ENCODE measurements at places on chromosomes 2 and 18.

- DNase-seq, result no peak
- peaks cover 9% of the 10 kb centered on the region for H3K4me1 ChIP-seq
- no peaks in the 10 kb centered on the region for H3K27me3 ChIP-seq
- H3K4me3 ChIP-seq, result no peak overlapping the region
- H3K36me3 ChIP-seq, result no peaks in the 10 kb centered on the region
Measured at GRCh38 chr2:57698935-57699449, 347.6 kb upstream of the VRK2 start.

DNA sequence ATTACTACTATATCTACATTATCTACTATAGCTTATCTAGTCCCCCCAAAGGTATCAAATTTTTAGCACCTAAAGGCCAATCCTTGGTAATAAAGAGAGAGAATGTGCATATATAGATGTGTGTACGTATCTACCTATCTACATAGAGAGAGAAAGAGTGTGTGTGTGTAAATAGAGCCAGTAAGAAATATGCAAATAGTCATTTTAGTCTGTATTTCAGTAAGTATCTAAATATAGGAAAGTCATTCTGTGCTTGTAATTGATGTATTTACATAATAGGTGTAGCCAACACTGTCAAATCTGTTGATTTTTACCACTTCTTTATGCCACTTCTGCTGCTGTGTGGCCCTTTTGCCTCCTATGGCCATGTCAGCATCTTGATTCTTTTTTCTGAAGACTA lies 284.5 kb upstream of the TFPI start:
- H3K36me3 ChIP-seq, result no peaks in the 10 kb centered on the region
- no peak overlapping the region for H3K4me3 ChIP-seq
- DNase-seq, result no peak
- H3K4me1 ChIP-seq, result no peaks in the 10 kb centered on the region
- H3K27ac ChIP-seq, result no peak overlapping the region
- no peaks in the 10 kb centered on the region for H3K27me3 ChIP-seq

DNA sequence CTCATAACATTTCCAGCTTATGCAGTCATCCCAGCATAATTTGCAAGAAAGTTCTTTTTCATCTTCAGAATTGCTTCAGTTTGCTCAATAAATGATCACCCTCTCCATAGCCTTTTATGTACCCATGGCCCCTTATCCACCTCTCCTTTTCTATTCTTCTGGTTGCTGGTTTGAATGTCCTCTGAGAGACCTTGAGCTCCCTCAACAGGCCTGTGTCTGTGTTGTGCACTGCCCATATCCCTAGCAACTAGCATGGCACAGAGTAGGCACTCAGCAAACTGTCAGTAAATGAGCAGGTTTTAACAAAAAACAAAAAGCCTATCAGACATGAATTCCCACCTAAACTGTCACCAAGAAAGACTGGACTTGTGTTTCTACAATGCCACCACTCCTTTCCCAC lies 160.5 kb downstream of the AKAIN1 start:
- no peaks in the 10 kb centered on the region for H3K36me3 ChIP-seq
- H3K4me3 ChIP-seq, result no peak overlapping the region
- no peaks in the 10 kb centered on the region for H3K4me1 ChIP-seq

GRCh38 chr18:58991167-58991798 lies 126.6 kb downstream of the ZNF532 start:
- no peaks in the 10 kb centered on the region for H3K36me3 ChIP-seq
- no peaks in the 10 kb centered on the region for H3K27me3 ChIP-seq
- peaks cover 39% of the 10 kb centered on the region for H3K4me1 ChIP-seq
- peak overlapping the region; percentile 18 for H3K4me3 ChIP-seq

DNA sequence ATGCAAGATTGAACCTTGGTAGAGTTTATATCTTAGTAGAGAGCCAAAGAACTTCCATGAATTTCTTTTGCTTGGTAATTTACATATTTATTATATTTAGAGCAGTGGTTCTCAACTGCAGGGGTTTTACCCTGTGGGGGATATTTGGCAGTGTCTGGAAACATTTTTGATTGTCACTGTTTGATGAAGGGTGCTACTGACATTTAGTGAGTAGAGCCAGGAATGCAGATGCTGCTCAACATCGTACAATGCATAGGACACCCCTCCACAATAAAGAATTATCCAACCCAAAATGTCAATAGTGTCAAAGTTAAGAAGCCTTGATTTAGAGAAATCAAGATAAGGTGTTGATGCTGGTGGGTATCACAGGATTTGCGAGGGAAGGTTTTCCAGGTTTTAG lies 14.7 kb downstream of the AGFG1 start:
- H3K36me3 ChIP-seq, result no peaks in the 10 kb centered on the region
- H3K27me3 ChIP-seq, result no peaks in the 10 kb centered on the region
- no peaks in the 10 kb centered on the region for H3K4me1 ChIP-seq
- no peak overlapping the region for H3K27ac ChIP-seq
- DNase-seq, result no peak

DNA sequence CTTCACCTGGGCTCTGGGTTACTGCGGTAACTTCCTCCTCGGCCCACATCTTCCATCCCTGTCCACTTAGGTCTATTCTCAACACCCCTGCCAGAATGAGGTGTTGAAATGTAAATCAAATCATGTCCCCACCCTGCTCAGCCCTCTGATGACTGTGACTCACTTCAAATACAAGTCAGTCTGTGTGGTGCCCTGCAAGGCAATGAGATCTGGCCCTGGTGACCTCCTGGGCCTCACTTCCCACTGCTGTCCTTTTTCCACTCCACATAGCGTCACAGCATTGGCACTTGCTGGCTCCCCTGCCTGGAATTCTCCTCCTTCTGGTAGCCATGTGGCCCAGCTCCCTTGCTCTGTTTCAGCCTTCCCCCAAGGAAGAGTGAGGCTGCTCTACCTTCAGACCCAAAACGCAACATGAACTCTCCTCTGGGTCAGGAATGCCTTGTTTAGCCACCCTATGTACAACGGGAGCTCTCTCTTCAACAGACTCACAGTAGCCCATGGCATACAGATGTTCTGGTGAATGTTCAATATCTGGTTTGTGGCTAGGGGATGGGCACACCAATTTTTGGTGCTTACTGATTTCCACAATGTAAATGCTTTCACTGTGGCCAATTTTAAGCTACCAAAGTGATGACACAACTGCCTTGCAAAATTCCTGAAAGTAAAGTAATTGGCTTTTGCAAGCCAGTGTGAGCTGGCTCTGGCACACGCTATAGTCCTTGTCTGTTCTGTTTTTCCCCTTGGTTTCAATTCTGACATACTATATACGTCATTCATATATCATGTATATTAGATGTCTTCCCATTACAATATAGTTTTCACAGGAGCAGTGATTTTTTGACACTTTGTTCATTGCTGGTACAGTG lies 550.3 kb upstream of the HS6ST1 start:
- H3K4me3 ChIP-seq, result no peak overlapping the region
- no peak for DNase-seq
- peaks cover 27% of the 10 kb centered on the region for H3K27me3 ChIP-seq
- no peaks in the 10 kb centered on the region for H3K36me3 ChIP-seq
- no peak overlapping the region for H3K27ac ChIP-seq

DNA sequence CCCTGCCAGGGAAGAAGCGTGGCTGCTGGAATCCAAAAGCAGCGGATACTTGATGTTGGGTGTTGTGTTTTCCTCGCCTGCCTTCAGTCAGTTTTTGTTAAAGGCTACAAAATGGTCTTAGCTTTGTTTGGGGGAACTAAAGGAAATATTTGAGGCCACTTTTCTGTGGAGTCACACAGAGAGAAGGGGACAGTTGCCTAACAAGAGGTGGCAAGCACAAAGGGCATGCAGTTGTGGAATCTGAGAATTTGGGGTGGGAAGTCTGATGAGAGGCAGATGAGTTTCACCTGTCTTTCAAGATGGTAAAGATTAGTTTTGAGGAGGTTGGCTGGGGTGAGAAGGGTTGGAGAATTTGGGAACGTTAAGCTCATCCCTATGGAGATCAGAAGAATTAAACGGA lies 2.9 kb downstream of the MALT1 start:
- no peaks in the 10 kb centered on the region for H3K36me3 ChIP-seq
- no peaks in the 10 kb centered on the region for H3K27me3 ChIP-seq
- no peak for DNase-seq
- no peak overlapping the region for H3K4me3 ChIP-seq
- peaks cover 37% of the 10 kb centered on the region for H3K4me1 ChIP-seq
- H3K27ac ChIP-seq, result no peak overlapping the region

GRCh38 chr2:219422952-219423534 lies 4.9 kb downstream of the DES start:
- H3K27me3 ChIP-seq, result no peaks in the 10 kb centered on the region
- no peaks in the 10 kb centered on the region for H3K4me1 ChIP-seq
- H3K27ac ChIP-seq, result no peak overlapping the region
- no peak for DNase-seq
- no peaks in the 10 kb centered on the region for H3K36me3 ChIP-seq
- no peak overlapping the region for H3K4me3 ChIP-seq

Data from HCT116 (cell line).